ENCODE measurements at places on chromosomes 16 and 17.
A peak's percentile ranks its signal among the peaks of the same experiment; 100 is the strongest.

- no peak for DNase-seq
These were observed 13.5 kb downstream of the FASN start for GRCh38 chr17:82084373-82085030.

DNA sequence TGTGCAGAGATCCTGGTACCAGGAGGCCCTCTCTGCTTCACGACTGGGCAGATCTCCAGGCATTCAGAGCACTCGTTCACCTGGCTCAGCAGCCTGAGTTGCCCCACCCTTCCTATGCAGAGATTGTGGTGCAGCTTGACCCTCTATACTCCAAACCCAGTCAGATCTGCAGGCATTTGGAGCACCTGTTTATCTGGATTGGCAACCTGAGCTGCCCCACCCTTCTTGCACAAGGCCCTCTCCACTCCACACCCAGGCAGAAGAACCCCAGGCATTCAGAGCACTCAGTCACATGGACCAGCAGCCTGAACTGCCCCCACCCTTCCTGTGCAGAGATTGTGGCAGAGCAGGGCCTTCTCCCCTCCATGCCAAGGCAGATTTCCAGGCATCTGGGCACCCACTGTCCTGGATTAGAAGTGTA, 88.4 kb upstream of the CDH5 start:
- no peak for DNase-seq

- no peak for DNase-seq
These were observed 85.4 kb downstream of the TBC1D16 start for GRCh38 chr17:79950306-79950705.

GRCh38 chr16:54633943-54634362, 296.7 kb upstream of the IRX5 start:
- DNase-seq, result peak; percentile 18

- no peak for DNase-seq
These were observed 65.6 kb downstream of the XYLT1 start for GRCh38 chr16:17404941-17405689.

DNA sequence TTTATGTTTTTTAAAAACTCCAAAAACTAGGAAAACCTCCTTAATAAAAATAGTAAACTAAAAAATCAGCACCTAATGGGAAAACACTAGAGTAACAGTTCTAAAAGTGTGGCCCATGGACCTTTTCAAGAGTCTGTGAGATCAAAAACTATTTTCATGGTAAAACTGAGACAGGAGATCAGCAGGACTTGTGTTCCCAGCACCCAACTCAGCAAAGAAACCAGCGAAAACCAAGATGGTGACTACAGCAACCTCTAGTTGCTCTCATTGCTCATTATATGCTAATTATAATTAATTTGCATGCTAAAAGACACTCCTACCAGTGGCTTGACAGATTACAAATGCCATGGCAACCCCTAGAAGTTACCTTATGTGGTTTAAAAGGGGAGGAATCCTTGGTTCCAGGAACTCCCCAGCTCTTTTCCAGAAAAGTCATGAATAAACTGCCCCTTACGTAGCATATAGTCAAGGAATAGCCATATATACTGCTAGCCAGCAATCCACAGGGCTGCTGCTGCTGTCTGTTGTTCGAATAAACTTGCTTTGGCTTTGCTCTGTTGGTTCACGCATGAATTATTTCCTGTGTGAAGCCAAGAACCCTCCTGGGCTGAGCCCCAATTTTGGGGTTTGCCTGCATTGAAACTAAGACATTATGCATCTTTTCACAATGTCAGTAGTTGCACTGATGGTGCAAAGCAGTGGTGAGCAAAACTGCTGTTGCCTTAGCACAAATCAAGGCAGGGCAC, 12.4 kb downstream of the CMTR2 start:
- DNase-seq, result no peak

DNA sequence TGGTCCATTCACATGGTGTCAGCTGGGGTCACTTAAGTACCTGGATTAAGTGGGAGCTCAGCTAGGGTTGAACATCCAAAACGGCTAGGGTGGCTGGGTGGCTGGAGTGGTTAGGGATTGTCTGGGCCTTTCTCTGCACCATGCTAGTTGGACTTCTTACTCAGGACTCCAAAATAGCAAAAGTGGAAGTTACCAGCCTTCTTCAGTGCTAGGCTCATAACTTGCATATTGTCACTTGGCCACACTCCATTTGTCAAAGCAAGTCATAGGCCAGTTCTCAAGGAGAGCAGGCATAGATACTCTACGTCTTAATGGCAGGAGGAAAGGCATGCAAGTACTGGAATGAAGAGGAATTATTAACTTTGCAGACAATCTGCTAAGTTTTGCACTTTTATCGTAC, 69.7 kb downstream of the ESRP2 start:
- no peak for DNase-seq

DNA sequence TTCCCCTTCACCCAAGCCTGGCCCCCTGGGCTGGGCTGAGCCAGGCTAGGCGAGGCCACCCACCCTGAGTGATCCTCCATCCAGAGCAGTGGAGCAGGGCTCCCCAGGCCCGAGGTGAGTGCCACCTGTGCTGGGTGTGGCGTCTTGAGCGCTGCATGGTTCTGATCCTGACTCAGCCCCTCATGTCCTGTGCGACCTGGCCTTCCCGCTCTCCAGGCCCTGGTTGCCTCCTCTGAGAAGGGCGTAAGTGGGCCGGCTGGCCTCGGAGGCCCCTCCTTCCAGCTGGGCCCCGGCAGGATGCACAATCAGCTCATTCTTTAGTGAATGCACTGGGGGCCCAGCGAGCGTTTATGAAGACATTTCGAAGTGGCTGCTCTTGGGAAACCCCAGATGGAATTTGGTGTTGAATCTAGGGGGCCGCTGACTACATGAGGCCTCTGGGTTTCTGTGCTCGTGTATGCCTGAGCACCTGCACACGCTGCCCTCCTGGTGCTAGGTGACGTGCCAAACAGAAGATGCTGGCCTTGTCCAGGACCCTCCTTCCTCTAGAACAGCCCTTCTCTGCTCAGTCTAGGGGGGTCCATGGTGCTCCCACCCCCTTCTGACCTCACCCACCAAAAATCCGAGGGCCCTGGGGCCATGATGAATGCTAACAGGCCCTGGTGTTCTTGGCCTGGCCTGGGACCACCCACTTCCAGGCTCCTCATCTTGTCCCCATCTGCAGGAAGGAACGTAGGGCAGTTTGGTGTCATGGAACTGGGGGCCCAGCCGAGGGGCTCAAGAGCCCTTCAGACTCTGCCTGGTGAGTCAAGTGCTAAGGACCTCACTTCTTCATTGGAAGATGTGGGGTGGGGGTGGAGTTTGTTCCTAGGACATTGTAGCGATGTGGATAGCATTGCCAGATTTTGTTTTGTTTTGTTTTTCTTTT, 3.6 kb upstream of the TMEM92 start:
- DNase-seq, result no peak
